Activated T-cell treated with anti-CD3 and anti-CD28 coated beads for 24 hours (primary cell): ENCODE measurements at places on chromosomes 1 and 21.

DNA sequence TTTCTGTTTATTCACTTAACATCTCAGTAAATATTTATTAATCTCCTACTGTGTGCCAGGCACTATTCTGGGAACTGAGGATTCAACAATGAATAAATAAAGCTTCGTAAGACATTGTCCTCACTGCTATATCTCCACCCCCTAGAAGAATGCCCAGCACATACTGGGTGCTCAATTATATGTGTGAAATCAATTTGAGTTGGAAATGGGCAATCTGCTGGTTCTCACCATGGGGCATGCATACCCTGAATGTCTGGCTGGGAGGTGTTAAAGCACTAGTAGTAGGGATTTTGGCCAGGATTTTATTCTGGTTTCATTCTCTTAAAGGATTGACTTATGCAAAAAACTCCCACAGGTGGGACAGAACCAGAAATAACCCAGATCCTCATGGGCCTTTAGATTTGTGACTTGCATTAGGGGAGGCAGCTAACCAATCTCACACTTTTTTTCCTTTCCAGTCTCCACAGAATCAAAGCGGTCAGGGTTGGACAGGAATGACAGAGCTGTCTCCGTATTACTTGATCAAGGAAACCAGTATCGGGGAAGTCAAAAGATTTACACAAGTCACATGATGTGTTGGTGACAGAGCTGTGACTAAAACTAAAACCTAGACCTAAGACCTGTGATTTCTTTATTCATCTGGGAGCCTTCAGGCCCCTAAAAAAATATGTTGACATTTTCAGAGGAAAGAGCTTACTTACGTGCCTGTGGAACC, 12.8 kb downstream of the GFI1 start:
- DNase-seq = no peak

DNA sequence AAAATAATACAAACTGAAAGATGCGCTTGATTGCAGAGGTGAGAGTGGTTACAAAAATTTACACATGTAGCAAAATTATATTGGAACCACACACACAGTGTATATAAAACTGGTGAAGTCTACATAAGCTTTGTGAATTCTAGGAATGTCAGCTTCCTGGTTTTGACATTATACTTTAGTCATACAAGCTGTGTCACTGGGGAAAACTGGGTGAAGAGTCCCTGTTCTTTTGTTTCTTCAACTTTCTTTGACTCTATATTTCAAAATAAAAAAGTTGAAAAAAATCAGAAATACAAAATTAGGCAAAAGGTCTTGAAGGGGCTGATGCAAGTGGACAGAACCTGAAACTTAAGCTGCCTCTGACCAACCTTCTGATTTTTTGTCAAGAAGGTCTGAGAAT, 3.0 kb downstream of the C1QC start:
- no peak for DNase-seq

GRCh38 chr1:145997016-145997717, 788 bp upstream of the TXNIP start:
- DNase-seq = peak; percentile 51

- no peak for DNase-seq
Measured at GRCh38 chr1:35683012-35683411, 35.7 kb downstream of the C1orf216 start.

GRCh38 chr1:159040206-159040605, 30.5 kb downstream of the IFI16 start:
- no peak for DNase-seq

GRCh38 chr1:110615548-110616130, 9.5 kb upstream of the KCNA2 start:
- peak; percentile 42 for DNase-seq

- DNase-seq = no peak
Measured at GRCh38 chr1:226915672-226915995, 24.5 kb upstream of the COQ8A start.

DNA sequence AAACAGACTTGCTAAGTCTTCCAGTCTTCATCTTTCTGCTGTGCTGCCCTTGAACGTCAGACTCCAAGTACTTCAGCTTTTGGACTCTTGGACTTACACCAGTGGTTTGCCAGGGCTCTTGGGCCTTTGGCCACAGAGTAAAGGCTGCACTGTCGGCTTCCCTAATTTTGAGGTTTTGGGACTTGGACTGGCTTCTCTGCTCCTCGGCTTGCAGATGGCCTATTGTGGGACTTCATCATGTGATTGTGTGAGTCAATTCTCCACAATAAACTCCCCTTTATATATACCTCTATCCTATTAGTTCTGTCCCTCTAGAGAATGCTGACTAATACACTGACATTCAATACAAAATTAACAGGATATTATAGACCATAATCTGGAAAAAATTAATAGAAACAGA, 628.1 kb downstream of the PLPP3 start:
- DNase-seq = no peak

- no peak for DNase-seq
Measured at GRCh38 chr1:45623972-45624371, at the start of gene CCDC17. TSS of gene CCDC17 (minus strand) at chr1:45624054. CDS start at chr1:45623909, 145 bp downstream.

- no peak for DNase-seq
Measured at GRCh38 chr1:171809834-171810233, 28.4 kb downstream of the METTL13 start.

DNA sequence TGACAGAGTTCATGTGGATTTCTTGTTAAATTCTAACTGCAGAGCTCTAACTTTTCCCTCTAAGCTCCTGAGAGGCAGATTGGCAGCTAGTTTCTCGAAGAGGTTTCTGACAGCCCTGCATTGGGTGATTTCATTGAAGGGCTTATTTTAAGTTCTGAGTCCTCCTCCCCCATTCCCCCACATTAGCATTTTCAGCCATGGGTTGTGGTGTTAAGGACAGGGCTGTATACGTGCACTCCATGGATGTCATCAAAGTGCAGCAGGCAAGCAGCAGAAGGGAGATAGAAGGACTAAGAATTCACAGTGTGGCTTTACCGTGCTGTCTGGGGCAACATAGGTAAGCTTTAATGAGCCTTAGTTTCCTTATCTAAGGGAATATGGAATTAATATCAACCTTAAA, 19.0 kb downstream of the CRYZ start:
- DNase-seq = no peak

GRCh38 chr1:96882096-96882495, 160.5 kb downstream of the PTBP2 start:
- DNase-seq = no peak
